NCI-H226 (cell line): ENCODE measurements at places on chromosomes 13 and 19.

GRCh38 chr19:21581646-21582240 lies 76.3 kb downstream of the ZNF429 start:
- no peak for DNase-seq

DNA sequence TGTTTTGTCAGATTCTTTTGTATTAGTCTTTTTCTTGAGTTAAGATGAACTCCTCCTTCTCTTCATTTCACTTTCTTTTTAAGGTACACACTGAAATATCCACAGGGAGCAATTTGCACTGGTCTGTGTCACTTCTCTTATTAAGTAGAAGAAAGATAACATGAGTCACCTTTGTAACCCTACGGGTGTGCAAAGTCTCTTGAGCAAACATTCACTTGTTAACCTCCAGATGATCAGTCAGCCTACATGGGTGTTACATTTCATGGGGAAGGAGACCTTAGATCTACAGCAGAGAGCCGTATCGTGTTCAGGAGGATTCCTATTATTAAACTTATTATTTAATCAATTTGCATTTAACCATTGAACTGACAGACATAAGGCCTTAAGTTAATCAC lies 5.1 kb downstream of the ZNF507 start:
- DNase-seq, result no peak

DNA sequence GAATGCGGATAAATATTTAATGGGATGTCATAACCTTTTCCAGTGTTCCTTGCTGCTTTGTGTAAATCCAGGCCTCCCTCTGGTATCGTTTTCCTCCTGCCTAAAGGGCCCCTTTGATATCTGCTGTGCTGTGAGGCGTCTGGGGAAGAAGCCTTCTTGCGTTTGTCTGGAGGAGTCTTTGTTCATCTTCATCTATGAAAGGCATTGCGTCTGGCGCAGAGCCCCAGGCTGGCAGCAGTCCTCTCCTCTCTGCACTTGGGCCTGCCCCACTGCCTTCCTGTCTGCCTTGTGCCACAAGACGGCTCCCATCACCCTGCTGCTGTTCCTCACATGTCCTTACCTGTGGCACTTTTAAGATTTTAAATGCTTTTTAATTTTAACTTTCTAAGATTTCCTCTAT lies 9.8 kb downstream of the PROZ start:
- DNase-seq, result no peak

GRCh38 chr19:13841962-13842290 lies 35.0 kb upstream of the NANOS3 start:
- DNase-seq, result no peak

- DNase-seq, result peak; percentile 5
Observed at GRCh38 chr19:23263870-23264590, 13.8 kb upstream of the ZNF724 start.

GRCh38 chr19:31821346-31821745 lies 472.1 kb upstream of the TSHZ3 start:
- DNase-seq, result no peak

DNA sequence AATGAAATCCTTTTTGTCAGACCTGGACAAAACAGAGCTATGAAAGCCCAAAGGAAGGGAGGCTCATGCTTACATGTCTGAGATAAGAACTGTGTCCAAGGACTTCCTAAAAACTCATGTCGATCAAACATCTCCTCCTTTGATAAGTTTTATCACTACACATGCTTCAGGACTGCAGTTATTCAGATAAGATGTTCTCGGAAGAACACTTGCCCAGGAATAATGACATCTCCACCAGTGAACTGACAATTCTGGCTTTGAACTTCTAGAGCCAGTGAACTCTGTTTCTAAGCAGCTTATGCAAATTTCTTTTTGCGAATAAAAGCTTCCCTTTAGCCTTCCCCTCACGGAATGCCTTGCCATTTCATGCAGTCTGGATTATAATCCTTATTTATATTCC lies 561.6 kb downstream of the TBC1D4 start:
- DNase-seq, result no peak

GRCh38 chr13:109361562-109362289 lies 424.7 kb downstream of the IRS2 start:
- DNase-seq, result no peak

DNA sequence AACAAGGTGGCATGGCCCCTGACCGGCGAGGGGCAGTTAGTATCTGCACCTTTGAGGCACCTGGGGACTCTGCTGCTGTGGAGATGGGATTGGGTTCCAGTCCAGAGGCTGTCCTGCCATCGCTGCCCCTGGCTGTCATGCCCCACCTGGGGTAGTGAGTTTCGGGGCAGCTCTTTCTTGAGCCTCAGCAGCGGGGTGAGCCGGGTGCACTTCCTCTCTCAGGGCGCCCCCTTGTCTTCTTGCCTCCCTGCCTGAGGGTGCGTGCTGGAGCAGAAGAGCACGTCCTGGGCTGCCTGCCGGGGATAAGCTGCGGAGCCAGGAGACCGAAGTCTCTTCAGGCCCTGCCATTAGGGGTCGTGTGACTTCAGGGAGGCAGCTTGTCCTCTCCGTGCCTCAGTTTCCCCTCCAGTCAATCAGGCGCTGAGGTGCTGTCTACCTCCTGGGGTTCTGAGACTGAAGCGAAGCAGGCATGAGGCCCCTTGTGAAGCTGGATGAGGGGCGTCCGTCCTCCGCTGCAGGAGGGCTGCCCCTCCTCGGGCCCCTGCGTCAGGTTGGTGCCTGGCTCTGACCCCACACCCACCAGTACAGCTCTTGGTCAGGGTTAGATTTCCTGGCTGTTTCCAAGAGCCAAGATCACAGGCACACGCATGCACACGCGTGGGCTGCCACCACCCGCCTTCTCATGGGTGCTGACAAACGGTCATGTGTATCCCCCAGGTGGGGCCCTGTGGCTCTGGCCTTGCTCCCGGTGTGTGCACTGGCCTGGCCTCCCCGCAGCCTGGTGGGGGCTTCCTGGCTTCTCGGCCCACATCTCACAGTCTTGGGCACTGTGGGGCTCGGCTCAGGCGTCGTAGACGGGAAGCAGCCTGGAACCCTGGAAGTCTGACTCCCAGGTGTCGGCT lies 8.3 kb downstream of the GNA11 start:
- no peak for DNase-seq

DNA sequence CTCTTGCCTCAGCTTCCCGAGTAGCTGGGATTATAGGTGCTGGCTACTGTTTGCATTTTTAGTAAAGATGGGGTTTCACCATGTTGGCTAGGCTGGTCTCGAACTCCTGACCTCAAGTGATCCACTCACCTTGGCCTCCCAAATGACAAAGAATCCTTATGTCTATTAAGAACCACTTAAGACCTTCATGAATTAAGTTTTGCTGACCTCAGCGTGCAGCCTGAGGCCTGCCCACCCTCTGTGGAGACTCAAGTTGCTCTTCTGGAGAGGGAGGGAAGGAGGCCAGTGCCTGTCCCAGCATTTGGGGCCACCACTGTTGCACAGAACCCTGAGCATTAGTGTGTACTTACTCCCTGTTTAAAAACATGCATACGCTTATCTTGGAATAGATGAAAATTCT lies 313.3 kb downstream of the FGF9 start:
- no peak for DNase-seq

DNA sequence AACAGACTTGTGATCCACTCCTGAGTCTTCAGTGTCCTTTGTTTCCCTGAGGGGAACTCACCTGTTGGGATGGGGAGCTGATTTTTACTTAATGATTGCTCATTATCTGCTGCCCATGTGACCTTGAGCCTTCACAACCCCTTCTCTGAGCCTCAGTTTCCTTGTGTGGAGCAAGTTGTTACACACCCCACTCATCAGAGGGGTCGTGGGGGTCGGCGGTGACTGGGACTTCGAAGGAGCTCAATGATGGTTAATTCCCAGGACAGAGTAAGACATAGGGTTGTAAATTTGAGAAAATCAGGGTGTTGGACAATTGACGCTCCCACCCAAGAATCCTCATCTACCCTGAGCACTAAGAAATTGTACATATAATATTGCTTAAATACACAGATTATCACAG lies 13.5 kb downstream of the LILRA5 start:
- DNase-seq, result no peak

- peak; percentile 19 for DNase-seq
Observed at GRCh38 chr19:45638930-45639729, at the start of gene EML2. Gene EML2 (minus strand): TSS chr19:45639397. CDS start chr19:45639376, 21 bp downstream.

- no peak for DNase-seq
Observed at GRCh38 chr13:41402691-41403511, 54.4 kb upstream of the RGCC start.
